ENCODE measurements at places on chromosomes 1 and 21.

DNA sequence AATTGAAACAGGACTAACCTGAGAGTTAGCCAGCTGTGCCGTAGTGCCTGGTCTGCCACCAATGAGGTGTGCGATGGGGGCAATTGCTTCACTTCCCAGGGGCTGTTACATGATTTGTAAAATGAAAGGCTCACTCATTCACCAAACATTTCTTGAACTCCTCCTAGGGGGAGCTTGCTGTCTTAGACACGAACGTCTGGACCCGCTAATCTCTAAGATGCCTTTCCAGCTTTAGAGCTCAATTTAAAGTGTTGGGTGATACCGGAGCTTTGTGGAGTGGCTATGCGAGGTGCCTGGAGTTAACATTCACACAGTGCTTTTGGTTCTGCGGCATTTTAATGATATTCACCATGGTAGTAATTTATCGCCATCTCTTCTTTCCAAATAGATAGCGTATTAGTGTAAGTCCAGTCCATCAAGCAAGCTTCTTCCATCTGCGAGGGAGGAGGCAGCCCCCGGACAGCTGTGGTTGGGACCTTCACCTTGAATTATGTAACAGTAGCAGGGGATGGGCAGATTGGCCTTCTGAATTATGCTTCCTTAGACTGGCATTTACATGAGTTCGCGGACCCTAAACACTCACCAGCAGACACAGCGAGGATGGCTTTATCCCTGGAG is 179.9 kb downstream of the ADSS2 start:
- no peak for DNase-seq

GRCh38 chr1:87683196-87683956 is 354.7 kb downstream of the LMO4 start:
- no peak for DNase-seq

GRCh38 chr21:19420565-19420964 is 1017.0 kb upstream of the TMPRSS15 start:
- DNase-seq: no peak

DNA sequence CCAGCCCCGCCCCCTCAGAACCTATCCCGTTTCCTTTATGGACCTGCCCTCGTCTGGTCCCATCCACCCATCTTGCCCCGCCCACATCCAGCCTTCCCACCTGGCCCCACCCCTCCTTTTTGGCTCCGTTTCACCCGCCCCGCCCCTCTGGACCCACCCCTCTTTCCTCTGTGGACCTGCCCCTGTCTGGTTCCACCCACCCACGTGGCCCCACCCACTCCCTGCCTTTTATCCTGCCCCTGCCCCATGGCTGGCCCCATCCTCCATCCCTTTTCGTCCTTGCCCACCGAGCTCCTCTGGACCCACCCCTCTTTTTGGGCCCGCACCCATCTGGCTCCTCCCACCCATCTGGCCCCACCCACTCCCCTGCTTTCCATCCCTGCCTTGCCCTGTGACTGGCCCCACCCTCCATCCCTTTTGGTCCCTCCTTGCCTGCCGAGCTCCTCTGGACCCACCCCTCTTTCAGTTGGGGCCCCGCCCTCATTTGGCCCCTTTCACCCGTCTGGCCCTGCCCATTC is 177.3 kb downstream of the CAMTA1 start:
- peak; percentile 31 for DNase-seq

DNA sequence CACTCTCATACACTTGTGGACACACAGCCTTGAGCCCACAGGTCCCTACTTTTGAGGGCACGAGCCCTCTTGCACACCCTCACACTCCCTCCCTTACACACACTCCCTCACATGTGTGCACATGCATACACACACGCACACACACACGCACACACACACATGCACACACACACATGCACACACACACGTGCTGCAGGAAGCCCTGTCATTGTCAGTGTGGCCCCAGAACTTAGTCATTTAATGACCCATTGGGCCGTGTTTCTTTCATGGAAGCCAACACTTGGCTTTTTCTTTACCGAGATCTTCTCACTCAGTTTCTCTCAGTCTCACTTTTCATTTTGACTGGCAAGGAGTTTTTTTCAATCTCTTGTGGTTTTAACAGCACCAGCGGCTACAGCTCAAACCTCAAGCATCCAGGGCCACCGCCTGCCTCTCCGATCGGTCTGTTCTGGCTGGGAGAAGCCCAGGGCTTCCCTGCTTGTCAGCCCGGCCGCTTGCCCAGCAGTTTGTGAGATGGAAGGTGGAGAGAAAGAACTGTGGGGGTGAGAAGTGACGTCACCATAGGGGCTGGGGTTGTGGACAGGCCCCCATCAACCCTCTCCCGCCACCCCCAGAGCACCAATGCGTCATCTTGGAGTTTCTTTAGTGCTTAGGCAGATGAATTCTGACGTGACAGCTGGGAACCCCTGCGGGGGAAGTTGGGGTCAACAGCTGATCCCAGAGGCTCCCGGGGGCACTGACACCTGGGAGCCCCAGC is 15.8 kb upstream of the TNFRSF8 start:
- peak; percentile 44 for DNase-seq

GRCh38 chr1:203754455-203754864 is 10.5 kb upstream of the LAX1 start:
- no peak for DNase-seq

DNA sequence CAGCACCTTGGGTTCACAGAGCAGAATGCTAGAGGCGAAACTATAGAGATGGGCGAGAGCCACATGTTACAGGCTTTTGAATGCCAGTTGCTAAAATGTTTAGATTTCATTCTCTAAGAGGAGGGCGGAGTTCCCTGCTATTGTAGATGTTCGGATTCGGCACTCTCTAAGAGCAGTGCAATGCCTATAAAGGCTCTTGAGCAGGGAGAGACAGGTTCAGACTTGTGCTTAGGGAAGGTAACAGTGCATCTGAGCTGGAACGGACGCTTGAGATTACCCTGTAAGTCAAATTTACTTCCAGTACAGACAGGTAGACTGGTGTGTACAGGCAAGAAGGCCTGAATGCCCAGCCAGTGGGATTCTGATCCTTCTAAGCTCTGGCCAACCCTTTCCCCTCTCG is 15.3 kb downstream of the LURAP1 start:
- DNase-seq: no peak

GRCh38 chr1:225450491-225451191 is 22.8 kb upstream of the LBR start:
- DNase-seq: no peak

- no peak for DNase-seq
Measured at GRCh38 chr1:74811436-74812179, 78.7 kb downstream of the TYW3 start.

Measured in activated CD4-positive, CD25-positive, alpha-beta regulatory T cell (primary cell).